Stimulated activated CD8-positive, alpha-beta memory T cell treated with anti-CD3 and anti-CD28 coated beads, Interleukin-7, amount 100 ng/mL, for 1 hour (primary cell): ENCODE measurements at places on chromosomes 11 and 22.

- no peak for DNase-seq
These were observed 2.2 kb downstream of the NCAM1 start for GRCh38 chr11:112963368-112963955.

DNA sequence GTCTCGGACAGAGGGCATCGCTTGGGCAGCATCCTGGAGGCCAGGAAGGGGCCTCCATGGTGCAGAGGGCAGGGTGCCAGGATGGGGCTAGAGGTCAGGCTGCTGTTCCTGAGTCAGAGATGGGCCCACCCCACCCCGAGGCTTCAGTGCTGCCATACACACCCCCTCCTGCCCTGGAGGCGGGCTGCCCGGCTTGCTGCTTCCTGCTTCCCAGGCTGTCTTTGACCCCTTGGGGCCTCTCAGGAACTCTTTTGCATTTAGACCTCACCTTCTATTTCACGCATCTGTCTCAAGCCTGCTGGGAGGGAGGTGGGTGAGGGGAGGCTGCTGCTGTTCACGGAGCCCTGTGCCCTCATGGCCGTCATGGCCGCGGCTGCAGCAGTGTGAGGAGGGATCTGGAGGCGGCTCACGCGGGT lies 6.6 kb upstream of the GRAMD4 start:
- DNase-seq = no peak

DNA sequence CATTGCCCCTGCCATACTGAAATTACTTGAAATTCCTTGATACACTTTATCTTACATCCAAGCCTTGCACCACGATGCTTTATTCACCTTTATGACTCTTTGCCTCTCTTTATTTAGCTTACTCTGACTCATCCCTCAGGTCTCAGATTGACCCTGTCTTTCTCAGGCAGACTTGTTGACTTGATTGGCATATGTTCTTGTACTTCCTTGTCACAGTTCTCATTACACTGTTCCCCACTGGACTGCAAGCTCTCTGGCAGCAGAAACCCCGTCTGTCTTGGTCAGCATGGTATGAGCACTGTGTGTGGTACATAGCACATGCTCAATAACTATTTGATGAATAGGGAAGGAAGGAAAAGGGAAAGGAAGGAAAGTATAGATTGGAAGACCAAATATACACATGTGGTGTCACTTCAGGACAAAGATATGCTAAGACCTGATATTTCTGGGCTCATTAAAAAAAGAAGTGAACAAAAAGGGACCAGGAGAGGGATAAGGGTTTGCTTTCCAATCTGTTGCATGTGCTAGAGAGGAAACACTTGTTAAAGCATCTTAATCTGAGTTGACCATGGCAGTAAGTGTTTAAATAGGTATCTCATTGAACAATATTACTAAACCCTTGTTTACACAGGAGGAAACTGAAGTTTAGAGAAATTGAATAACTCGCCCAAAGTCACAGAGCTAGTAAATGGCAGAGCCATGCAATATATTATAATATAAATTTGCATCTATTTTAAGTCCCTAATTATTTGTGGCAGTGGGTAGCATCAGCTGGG lies 7.2 kb downstream of the LYVE1 start:
- DNase-seq = no peak

DNA sequence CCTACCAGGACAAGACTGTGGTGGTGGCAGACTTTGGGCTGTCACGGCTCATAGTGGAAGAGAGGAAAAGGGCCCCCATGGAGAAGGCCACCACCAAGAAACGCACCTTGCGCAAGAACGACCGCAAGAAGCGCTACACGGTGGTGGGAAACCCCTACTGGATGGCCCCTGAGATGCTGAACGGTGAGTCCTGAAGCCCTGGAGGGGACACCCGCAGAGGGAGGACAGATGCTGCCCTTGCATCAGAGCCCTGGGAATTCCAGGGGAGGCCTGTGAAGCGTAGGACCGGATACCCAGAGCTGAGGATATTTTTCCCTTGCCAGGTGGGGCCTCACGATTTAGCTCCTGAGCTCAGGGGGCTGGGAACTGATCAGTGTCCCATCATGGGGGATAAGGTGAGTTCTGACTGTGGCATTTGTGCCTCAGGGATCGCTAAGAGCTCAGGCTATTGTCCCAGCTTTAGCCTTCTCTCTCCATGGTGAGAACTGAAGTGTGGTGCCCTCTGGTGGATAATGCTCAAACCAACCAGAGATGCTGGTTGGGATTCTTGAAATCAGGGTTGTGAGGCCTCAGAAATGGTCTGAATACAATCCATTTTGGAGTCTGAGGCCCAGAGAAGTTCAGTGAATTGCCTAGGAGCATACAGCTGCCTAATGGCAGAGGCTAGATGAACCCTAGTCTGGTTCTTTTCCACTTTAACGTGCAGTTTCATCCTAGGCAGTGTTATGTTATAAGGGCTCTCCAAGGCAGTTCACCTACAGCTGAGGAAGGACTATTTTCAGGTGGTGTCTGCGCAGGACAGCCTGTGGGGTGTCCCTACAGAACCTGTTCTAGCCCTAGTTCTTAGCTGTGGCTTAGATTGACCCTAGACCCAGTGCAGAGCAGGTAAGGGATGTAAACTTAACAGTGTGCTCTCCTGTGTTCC lies 19.5 kb downstream of the PIK3IP1 start:
- no peak for DNase-seq

GRCh38 chr22:41405588-41405987 lies 23.8 kb downstream of the TEF start:
- DNase-seq = no peak

DNA sequence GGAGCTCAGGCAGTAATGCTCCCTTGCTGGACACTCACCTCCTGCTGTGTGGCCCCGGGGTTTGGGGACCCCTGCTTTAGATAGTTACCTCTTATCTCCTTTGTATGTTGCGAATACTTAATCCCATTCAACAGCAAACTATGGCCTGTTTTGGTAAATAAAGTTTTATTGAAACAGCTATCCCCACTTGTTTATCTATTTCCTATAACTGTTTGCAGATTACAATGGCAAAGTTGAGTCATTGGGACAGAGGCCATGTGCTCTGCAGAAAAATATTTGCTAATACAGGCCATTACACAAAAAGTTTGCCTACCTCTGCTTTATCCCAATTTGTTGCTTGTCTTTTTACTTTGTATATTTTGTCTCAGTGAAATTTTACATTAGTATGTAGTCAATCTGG lies 68.4 kb downstream of the CACNA1I start:
- DNase-seq = no peak

- no peak for DNase-seq
These were observed 69.5 kb downstream of the C11orf91 start for GRCh38 chr11:33630936-33631748.

GRCh38 chr11:29879560-29879959 lies 137.3 kb downstream of the KCNA4 start:
- DNase-seq = no peak

- no peak for DNase-seq
These were observed 5.1 kb downstream of the SLC37A4 start for GRCh38 chr11:119025541-119025940.

GRCh38 chr11:121538054-121538453 lies 85.3 kb upstream of the SORL1-AS1 start:
- no peak for DNase-seq

DNA sequence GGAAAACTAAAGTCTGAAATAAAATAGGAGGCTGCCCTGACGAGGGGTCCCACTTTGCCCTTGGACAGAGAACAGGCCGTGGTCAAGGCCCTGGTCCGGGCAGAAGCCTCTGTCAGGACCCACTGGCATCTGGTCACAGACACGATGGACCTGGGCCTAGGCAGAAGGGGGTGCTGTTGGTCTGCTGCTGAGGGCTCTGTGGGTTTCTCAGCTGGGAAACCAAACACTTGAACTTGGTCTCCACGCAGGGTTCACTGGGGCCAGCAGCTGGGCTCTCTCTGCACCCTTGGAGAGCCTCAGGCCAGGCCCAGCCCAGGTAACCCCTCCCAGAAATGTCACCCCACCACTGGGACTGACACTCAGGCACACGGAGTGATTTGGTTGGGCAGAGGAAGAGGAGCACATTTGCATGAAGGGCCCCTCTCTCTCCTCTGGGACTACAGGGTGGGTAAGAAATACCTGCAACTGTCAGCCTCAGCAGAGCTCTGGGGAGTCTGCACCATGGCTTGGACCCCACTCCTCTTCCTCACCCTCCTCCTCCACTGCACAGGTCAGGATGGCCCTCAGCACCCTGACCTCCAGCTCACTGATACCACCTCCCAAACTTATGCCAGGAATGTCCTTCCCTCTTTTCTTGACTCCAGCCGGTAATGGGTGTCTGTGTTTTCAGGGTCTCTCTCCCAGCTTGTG lies 48.1 kb upstream of the TOP3B start:
- DNase-seq = no peak

- DNase-seq = no peak
These were observed 283.3 kb downstream of the CASP12 start for GRCh38 chr11:104614961-104615360.

- DNase-seq = no peak
These were observed 224.3 kb upstream of the C11orf87 start for GRCh38 chr11:109197656-109198055.

- no peak for DNase-seq
These were observed 138.2 kb downstream of the ETS1 start for GRCh38 chr11:128448981-128449713.

DNA sequence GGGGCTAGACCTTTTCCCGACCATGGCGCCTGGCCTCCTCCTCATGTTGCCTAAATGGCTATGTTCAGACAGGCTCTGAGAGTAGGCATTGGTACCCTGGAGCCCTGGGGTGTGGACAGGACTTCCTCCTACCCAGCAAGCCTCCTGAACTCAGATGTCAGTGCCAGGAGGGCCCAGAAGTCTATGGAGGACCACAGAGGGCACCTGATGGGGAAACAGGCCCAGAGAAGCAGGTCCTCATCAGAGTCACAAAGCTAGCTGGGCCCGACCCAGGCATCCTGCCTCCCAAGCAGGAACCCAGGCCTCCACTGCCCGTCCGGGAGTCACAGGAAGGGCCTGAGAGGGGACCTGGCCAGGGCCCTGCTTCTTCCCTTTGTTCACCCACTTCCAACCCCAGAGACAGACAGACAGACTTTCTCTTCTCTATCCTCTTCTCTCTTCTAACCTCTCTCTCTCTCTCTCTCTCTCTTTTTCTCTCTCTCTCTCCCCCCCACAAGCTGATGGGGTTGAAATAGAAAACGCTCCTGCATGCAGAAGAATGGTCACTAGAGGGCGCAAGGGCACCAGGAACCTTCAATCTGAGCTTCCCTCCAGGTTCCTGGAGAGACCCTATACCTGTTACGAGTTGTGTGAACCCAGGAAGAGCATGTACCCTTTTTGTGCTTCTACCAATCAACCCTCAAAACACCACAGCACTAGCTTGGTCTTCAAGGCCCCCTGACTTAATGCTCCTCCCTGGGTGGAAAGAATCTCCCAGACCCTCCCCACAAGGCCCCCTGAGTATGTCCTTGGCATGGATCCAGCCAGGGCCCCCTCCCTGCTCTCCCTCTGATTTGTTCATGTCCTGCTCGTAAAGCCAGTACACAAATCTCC lies 27.1 kb downstream of the ARAP1 start:
- DNase-seq = peak; percentile 60

DNA sequence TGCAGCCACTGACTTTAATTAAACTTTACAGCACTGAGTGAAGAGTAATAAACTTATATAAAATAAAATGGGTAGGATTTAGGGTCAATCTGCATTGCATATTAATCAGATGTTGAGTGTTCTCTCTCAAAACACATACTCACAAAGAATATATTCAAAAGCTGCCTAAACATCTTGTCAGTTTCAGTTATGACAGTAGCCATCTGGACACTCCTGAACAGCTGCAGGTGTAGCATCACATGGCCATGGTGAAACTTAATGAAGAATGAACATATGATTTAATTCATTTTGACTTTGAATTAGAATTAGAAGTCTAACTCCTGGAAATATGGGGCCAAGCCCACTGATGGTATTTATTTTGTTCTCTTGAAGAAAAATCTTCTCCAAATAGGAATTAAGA lies 684.3 kb upstream of the RAG2 start:
- no peak for DNase-seq

DNA sequence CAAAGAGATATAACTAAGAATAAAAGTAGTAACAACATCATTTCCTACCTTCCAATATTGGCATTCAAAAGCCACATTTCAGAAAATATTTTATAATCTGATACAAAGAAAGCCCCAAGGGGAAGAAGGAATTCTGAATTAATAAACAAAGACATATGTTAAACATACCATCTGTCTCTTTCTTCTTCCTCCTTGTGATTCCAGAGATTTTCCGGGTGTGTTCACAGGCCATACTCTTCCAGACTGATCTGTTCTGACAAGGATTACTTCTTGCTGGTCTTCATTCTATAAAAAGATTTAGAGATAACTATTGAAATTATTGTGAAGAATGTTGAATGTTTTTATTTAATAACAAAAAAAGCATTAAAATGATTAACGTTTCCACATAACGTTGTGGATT lies 65.0 kb downstream of the CWF19L2 start:
- DNase-seq = no peak

DNA sequence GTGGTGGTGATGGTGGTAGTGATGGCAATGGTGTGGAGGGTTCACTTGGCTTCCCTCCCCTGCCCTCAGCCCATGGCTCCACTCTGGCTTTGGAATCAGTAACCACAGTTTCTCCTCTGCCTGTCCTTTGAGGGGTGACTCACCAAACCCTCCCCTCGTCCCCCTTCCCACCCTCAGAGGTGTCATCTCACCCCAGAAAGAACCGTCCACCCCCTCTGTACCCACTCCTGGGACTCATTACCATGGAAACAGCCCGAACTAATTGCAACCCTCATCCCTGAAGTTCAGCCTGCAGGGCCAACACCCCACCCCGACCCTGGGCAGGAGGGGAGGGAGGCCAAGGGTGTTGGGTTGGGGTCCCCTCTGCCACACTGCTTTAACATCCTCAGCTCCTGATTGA lies 26.6 kb downstream of the PHLDB1 start:
- no peak for DNase-seq

DNA sequence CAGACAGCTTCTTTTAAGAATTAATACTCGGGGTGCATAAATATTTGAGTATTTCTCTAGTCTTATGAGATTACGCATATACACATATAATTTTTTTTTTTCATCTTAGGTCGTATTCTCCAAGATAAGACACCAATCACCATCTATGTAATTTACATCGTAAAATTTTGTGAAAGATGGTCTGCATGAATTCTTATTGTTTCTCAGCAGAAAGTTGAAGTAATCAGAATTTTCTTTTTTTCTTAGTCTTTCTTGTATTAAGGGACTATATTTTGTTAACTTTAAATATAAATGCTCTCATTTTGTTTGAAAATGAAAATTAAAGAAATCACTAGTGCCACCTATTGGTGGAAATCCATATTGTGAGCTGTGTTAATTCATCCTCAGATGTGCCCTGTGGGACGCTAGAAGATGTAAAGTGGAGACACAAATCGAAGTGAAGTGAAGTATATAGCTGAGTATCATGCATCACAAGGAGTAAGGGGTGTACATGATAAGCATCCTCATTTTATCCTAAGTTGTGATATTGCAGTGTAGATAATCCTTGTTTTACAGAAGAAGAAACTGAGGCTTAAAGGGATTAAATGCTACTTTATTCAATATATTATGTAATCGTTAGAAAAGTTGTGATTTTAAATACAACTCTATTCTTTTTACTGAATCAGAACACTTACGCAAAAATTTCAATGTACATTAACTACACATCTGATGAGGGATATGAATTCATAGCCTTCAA lies 2084.3 kb downstream of the LRRC4C start:
- DNase-seq = no peak

- no peak for DNase-seq
These were observed 204.9 kb downstream of the CSNK2A3 start for GRCh38 chr11:11148104-11148509.

- no peak for DNase-seq
These were observed 328.5 kb downstream of the CNTN5 start for GRCh38 chr11:99349151-99349673.
